ENCODE measurements at places on chromosomes 3 and 15. TPM values are rescaled to one million over a fixed set of nuclear protein-coding genes. Genes with fewer than 3 reads are reported as not detected.

DUOX1 gene
- 12.6 TPM for total RNA-seq

PHLDB2 gene
- total RNA-seq = 92.0 TPM

NSUN3 gene
- total RNA-seq = 25.1 TPM

KPNA1 gene
- total RNA-seq = 29.4 TPM

BCL2A1 gene
- total RNA-seq = 8.2 TPM

RUVBL1 gene
- 27.2 TPM for total RNA-seq

PRTG gene
- 1.5 TPM for total RNA-seq

TM2D3 gene
- 42.6 TPM for total RNA-seq

CYP1A2 gene
- total RNA-seq = 0.10 TPM

MOBP gene
- total RNA-seq = 0.10 TPM
